ENCODE measurements at places on chromosomes 2 and 18.

- no peak for DNase-seq
These were observed 46.2 kb downstream of the MEIS1 start for GRCh38 chr2:66481100-66481549.

- peak; percentile 12 for DNase-seq
These were observed 725.8 kb downstream of the SATB2 start for GRCh38 chr2:198731842-198732399.

GRCh38 chr18:47737956-47738355 lies 192.5 kb downstream of the SMAD2 start:
- DNase-seq: no peak

DNA sequence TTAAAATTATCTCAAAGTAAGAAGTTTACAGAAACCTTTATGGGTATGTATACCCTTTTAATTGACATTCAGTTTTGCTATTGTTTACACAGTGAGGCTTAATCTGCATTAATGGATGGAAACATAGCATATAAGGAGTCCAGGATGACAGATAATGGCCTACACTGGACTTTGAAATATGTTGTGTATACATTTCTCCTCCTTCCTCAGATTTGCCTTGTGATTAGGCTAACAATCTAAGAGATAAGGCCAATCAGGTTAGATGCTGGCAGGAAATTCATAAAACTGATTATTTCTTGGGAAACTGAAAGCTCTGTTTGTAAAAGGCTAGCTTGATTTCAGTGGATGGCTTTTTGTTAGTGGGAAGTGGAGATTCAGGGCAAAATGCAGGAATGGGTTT lies 191.9 kb downstream of the LDLRAD4 start:
- no peak for DNase-seq

DNA sequence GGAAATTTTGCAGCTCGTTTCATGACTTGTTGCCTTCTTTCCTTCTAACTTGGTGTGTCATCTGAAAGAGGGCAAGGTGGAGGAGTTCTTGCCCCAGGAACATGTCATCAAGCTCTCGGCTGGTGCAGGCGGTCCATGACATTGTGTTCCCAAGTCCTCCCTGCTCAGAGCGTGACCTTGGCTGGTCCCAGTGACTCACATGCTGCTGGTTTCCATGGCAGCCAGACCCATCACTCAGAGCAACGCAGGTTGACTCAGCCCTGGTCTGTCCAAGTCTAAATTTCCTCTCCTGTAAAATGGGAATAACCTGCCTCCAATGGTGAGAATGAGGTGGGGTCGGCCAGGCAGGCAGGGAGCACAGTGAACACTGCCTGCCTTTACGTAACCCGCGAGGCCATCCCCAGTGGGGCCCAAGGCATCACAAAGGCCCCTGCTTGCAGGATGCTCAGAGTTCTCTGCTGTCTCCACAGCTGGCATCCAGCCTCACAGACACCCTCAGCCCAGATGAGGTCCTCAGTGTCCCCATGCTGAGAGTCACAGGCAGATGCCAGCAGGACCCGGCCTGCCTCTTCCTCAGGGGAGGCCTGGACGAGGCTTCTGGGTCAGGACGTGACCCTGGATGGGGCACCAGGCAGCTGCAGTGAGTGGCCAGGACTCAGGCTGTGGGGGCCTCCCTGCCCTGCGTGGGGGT lies 143.7 kb downstream of the TPO start:
- DNase-seq: peak; percentile 69

GRCh38 chr2:9164112-9164608 lies 42.5 kb upstream of the ASAP2 start:
- no peak for DNase-seq

GRCh38 chr18:44599412-44599811 lies 81.3 kb upstream of the SETBP1 start:
- peak; percentile 45 for DNase-seq

GRCh38 chr2:172225786-172226185 lies 123.1 kb upstream of the DLX2 start:
- no peak for DNase-seq

- DNase-seq: no peak
These were observed 58.5 kb downstream of the INPP5D start for GRCh38 chr2:233118648-233119000.

- peak; percentile 67 for DNase-seq
These were observed 178.0 kb downstream of the ASXL3 start for GRCh38 chr18:33755931-33756560.

- no peak for DNase-seq
These were observed 38.3 kb downstream of the SLC40A1 start for GRCh38 chr2:189542145-189542882.

GRCh38 chr2:190180313-190181122 lies 118.0 kb upstream of the MSTN start:
- peak; percentile 41 for DNase-seq

GRCh38 chr18:43596105-43596712 lies 318.9 kb upstream of the SYT4 start:
- peak; percentile 31 for DNase-seq

- DNase-seq: no peak
These were observed 62.5 kb downstream of the SPHKAP start for GRCh38 chr2:228118940-228119339.
